ENCODE measurements at places on chromosomes 12 and 14. TPM values are rescaled to one million over a fixed set of nuclear protein-coding genes. Genes with fewer than 3 reads are reported as not detected.
A peak's percentile ranks its signal among the peaks of the same experiment; 100 is the strongest.

DNA sequence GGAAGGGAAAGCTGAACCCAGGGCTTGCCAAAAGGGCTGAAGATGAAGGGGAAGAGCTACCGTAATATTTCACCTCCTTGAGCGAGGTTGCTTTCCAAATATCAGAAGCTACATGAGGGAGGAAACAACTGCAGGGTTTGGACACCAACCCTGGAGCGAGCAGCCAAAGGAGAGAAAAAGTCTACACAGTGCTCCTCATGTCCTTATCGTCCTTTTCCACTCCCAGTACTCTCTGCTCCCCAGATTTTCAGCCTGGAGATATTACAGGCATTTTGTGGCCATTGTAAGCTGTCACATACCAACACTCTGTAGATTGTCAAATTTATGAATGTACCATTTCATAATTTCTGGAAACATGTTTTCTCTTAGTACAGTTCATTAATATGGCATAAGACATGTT, 115.9 kb downstream of the GPHN start:
- no peak for DNase-seq
- H3K36me3 ChIP-seq: peaks cover 17% of the 10 kb centered on the region
- H3K4me1 ChIP-seq: peaks cover 20% of the 10 kb centered on the region
- no peaks in the 10 kb centered on the region for H3K27me3 ChIP-seq
- no peak overlapping the region for H3K4me3 ChIP-seq

DNA sequence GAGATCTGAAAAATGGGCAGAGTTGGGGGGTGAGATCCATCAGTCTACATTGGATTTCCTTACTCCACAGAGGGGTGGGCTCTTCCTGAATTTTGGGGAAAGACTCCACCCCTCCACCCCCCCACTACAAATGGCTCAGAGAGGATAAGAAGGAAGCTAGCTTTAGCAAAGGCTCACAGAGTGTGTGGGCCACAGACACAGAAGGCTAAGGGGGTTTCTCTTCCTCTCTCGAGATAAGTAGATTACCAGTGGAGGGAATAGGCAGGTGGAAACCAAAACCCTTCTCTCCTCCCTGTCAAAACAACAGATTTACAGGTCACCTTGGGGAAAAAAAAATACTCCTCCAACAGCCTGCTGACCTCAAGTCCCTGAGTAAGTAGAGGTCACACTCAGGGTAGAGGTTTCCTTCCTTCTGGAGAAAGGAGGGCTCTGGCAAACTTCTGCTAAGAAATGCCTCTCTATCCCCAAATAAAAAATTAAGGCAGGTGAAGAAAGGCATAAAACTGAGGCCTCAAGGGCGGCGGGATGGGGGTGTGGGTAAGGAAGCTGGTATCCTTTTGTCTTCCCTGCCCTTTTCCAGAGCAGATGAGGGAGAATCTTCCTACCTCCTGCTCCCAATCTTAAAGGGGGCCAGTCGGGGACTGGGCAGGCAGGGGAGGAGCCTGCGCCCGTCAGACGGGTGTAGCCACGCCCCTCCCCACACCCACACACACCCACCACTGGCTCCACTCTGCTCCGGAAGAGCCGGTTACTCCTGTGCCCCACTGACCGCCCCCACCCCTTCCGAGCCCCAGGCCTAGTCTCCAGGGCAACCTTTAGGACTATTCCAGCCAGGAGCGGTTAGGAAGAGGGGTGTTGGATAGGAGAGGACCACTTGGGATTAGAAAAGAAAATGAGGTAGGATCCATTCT, 1.9 kb upstream of the BAZ2A start:
- H3K4me3 ChIP-seq: peak overlapping the region; percentile 97
- peak overlapping the region; percentile 72 for H3K27ac ChIP-seq
- peaks cover 58% of the 10 kb centered on the region for H3K4me1 ChIP-seq
- H3K27me3 ChIP-seq: no peaks in the 10 kb centered on the region
- DNase-seq: peak; percentile 82

RASAL1 gene
- 8.1 TPM for total RNA-seq

DNA sequence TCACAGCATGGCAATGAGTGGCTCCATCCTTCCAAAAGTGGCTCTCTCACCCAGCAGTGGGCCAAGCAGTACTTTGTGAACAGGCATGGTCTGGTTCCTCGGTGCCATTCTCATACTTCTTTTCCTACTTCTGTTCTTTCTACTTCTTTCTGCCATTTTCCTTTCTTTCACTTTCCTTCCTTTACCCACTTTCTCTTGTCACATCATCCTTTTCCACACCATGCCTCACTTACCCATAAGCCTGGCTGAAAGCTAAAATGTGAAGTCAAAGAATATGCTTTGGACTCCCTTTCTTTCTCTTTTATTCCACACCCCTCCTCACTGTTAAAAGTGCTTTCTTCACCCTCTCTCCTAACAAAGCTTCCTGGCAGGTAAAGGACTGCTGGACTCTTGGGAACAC, 57.0 kb downstream of the PTHLH start:
- no peak overlapping the region for H3K4me3 ChIP-seq
- no peak overlapping the region for H3K27ac ChIP-seq
- peaks cover 16% of the 10 kb centered on the region for H3K4me1 ChIP-seq
- no peak for DNase-seq
- H3K27me3 ChIP-seq: no peaks in the 10 kb centered on the region

- peak overlapping the region; percentile 31 for H3K27ac ChIP-seq
- no peak overlapping the region for H3K4me3 ChIP-seq
- no peaks in the 10 kb centered on the region for H3K36me3 ChIP-seq
- no peak for DNase-seq
- H3K4me1 ChIP-seq: peaks cover 43% of the 10 kb centered on the region
These were observed 10.6 kb downstream of the GRIP1 start for GRCh38 chr12:66668311-66668710.

SMARCD1 gene
- total RNA-seq: 150 TPM

DNA sequence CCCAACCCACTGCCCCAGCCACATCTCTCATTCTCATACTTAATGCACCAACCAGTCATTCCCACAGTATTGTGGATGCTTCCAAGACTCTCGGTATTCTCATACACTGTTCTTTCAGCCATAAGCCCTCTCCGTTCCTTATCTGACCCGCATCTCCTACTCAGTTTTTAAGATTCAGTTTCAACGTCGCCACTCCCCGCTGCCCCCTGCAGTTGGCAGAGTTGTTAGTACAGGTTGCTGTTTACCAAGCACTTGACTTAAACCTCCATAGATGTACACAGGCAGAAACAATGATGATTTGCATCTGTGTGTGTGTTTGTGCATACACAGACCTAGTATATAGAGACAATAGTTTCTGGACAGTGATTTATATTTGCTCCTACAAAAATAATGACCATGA, 40.2 kb downstream of the PAH start:
- H3K27me3 ChIP-seq: no peaks in the 10 kb centered on the region
- no peaks in the 10 kb centered on the region for H3K36me3 ChIP-seq
- H3K27ac ChIP-seq: no peak overlapping the region
- 0 out of 2 replicates have a peak, but pooled peaks cover 3% of the 10 kb centered on the region for H3K4me1 ChIP-seq
- H3K4me3 ChIP-seq: no peak overlapping the region

DNA sequence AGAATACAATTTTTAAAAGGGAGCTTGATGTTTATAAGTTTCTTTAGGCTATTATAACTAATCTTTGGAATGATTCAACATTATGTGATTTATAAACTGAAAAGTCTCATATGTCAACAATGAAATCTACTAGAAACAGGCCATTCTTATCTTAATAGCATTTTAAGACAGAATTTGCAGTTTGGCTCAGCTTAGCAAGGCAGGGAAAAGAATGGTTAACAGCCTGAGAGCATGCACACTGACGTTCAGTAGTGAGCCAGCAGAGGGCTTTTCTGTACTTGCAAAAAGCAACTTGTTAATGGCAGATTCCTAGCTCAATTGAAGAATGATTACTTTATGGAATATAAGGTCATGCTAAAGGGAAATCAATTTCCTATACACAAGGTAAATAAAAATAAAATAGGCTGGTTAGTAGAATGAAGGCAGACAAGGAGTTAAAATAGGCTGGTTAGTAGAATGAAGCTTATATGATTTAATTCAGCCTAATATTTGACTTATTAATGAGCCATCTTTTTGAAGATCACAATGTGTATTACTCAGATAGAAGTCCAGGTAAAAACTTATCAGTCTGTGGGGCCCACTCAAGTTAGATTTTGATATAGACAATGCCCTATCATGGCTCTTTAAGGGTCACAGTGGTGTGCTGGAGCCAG, 95.9 kb downstream of the OTOGL start:
- DNase-seq: no peak
- no peaks in the 10 kb centered on the region for H3K36me3 ChIP-seq
- no peak overlapping the region for H3K4me3 ChIP-seq
- H3K27me3 ChIP-seq: no peaks in the 10 kb centered on the region
- H3K27ac ChIP-seq: no peak overlapping the region

GRCh38 chr12:43407816-43408645, 144.0 kb downstream of the ADAMTS20 start:
- peaks cover 6% of the 10 kb centered on the region for H3K4me1 ChIP-seq
- no peak for DNase-seq
- no peak overlapping the region for H3K27ac ChIP-seq
- H3K4me3 ChIP-seq: no peak overlapping the region

DNA sequence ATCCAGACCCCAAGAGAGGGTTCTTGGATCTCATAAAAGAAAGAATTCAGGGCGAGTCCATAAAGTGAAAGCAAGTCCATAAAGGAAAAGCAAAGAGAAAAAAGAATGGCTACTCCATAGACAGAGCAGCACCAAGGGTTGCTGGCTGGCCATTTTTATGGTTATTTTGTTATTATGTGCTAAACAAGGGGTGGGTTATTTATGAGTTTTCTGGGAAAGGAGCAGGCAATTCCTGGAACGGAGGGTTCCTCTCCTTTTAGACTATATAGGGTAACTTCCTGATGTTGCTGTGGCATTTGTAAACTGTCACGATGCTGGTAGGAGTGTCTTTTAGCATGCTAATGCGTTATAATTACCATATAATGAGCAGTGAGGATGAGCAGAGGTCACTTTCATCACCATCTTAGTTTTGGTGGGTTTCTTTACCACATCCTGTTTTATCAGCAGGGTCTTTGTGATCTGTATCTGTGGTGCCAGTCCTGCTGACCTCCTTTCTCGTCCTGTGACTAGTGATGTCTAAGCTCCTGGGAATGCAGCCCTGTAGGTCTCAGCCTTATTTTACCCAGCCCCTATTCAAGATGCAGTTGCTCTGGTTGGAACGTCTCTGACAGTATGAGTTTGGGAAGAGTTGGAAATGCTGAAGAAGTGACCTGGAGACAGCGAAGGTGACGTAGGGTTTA, 100.5 kb downstream of the ZNF664 start:
- H3K27ac ChIP-seq: peak overlapping the region; percentile 89
- no peaks in the 10 kb centered on the region for H3K36me3 ChIP-seq
- peaks cover 53% of the 10 kb centered on the region for H3K4me1 ChIP-seq
- H3K4me3 ChIP-seq: no peak overlapping the region
- H3K27me3 ChIP-seq: no peaks in the 10 kb centered on the region

DNA sequence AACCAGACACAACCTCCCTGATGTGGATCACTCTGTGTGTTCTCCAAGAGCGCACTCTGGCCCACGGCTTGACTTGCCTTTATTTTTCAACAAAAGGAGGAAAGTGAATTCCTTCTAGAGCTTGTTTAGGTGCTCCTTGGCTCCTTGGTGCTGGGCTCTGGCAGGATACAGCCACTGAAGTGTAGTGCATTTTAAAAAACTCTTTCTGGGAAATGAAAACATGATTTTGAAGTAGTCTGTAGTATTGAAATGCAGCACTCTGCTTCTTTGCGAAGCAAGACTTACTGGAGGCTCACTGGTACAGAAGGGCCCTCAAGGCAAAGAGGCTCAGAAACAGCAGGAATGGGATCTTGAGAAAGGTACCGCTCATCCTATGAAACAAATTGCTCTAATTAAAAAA, 81.6 kb downstream of the PTCSC3 start:
- H3K4me1 ChIP-seq: peaks cover 9% of the 10 kb centered on the region
- no peak overlapping the region for H3K27ac ChIP-seq
- no peaks in the 10 kb centered on the region for H3K36me3 ChIP-seq
- no peak overlapping the region for H3K4me3 ChIP-seq

- no peak overlapping the region for H3K27ac ChIP-seq
- peaks cover 21% of the 10 kb centered on the region for H3K4me1 ChIP-seq
- peak; percentile 26 for DNase-seq
- no peaks in the 10 kb centered on the region for H3K36me3 ChIP-seq
These were observed 101.2 kb upstream of the LRFN5 start for GRCh38 chr14:41505491-41505890.

- H3K36me3 ChIP-seq: no peaks in the 10 kb centered on the region
- H3K27ac ChIP-seq: no peak overlapping the region
- H3K4me1 ChIP-seq: no peaks in the 10 kb centered on the region
- DNase-seq: no peak
- H3K4me3 ChIP-seq: no peak overlapping the region
These were observed 79.2 kb downstream of the LLPH start for GRCh38 chr12:66051361-66051760.

GRCh38 chr12:98697209-98697608, 52.1 kb downstream of the APAF1 start:
- peak overlapping the region; percentile 96 for H3K27ac ChIP-seq
- peaks cover 60% of the 10 kb centered on the region for H3K27me3 ChIP-seq
- peaks cover 32% of the 10 kb centered on the region for H3K4me1 ChIP-seq
- peaks cover 17% of the 10 kb centered on the region for H3K36me3 ChIP-seq
- no peak for DNase-seq
- no peak overlapping the region for H3K4me3 ChIP-seq

GRCh38 chr14:73796415-73796814, 55.2 kb upstream of the PTGR2 start:
- no peak for DNase-seq
- peaks cover 10% of the 10 kb centered on the region for H3K4me1 ChIP-seq
- no peaks in the 10 kb centered on the region for H3K36me3 ChIP-seq

FOXN4 gene
- total RNA-seq: 0.37 TPM

- peak overlapping the region; percentile 61 for H3K27ac ChIP-seq
- H3K27me3 ChIP-seq: no peaks in the 10 kb centered on the region
- DNase-seq: no peak
- H3K4me3 ChIP-seq: peak overlapping the region; percentile 86
- H3K4me1 ChIP-seq: peaks cover 64% of the 10 kb centered on the region
These were observed 319 bp downstream of the GALNT6 start for GRCh38 chr12:51390891-51391282.

COX8C gene
- total RNA-seq: not detected

DNA sequence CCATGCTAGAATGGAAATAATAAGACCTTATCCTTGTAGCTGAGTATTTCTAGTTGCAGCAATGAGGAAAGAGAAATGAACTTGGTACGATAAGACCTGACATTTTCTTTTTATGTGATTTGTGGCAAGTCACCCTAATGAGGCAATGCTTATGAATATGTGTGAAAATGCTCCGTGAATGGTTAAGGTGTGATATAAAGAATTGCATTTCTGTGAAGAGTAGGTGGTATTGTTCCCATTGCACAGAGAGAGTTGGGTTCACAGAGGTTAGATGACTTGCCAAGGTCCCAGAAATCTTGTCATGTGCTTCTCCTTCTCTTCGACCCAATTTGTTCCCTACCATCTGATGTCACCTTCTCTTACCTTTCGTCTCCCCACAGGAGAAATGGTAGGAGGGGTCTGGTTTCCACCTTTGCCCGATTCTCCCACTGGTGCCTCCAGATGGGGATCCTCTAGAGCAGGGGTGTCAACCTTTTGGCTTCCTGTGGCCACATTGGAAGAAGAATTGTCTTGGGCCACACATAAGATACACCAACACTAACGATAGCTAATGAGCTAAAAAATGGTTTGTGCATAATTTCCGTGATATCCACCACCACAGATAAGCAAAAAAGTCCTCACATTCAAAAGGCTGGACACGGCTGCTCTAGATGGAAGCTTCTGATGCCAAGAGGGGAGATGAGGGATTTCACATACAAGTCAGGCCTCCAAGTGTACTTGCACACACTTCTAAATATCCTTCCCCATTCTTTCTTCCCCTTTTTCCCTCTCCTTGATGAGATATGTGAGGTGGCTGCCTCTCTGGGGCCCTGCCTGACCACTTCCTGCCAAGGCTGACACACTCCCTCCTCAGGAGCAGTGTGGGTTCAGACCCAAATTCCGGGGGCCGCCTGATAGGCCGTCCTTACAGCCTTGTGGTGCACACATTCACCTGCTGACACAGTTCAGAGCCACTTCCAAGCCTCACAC, 96.1 kb downstream of the PLXNC1 start:
- no peak overlapping the region for H3K4me3 ChIP-seq
- H3K36me3 ChIP-seq: no peaks in the 10 kb centered on the region
- H3K27me3 ChIP-seq: no peaks in the 10 kb centered on the region

Data from WTC11 (cell line).